ENCODE measurements at places on chromosomes 7 and 10.
A peak's percentile ranks its signal among the peaks of the same experiment; 100 is the strongest.

GRCh38 chr7:141354251-141354650 is 197.0 kb upstream of the AGK start:
- DNase-seq = no peak

DNA sequence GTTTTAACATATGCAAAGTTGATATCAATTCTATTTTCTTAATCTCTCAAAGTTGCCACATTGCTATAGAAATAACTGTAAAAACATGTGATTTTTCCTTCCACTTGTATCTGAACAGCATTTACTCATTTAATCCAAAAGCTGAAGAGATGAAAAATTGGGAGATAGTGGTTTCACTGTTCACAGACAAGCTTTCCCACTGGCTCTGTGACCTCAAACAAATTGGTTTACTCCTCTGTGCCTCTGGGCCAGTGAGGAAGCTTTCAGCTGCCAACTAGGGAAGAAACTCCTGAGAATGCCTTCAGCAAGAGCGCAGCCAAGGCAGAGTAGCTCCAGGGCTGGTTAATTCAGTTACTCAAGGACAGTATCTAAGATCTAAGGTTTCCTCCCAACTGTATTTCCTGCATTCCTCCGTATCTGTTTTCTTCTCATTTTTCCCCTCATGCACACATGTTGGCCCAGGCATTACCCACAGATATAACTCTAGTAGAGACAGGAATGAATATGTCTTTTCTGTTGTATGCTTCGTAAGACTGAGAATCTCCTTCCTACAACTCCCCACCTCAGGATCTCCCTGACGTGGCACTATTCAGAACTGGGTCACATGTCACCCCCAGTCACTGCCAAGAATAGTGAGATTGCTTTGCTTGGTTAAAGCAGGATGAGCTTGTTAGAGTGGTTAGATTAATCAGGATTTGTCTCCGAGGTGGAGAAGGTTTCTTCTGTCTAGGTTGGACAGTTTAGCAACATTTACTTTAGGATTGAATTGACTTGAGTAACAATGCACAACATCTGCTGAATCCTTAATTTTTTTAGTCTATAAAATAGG is 315.7 kb downstream of the NRG3 start:
- DNase-seq = no peak

DNA sequence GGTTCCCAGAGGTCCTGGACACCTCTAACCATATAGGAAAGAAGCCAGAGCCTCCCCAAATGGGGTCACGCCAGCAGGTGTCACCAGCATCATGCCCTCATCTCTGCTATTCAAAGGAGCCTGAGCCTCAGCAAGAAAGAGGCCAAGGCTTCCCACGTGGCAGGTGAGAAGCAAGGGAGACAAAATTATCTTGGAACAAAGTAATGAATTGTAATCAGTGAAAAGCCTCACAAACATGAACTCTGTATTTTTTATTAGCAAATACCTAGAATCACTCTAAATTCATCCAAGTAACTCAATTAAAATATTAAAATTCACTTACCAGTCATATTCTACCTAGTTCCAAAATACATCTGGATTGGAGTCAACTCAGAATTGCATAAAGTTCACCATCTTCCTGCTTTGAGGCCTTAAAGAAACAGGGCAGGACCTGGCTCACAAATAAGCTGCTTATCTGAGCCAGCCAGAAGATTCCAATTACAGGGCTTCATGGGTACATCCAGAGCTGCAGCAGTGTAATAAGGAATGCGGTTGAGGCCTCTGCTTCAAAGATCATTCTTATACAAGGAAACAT is 68.7 kb downstream of the SGMS1 start:
- DNase-seq = no peak

- DNase-seq = no peak
Measured at GRCh38 chr10:77770868-77771175, 133.2 kb upstream of the KCNMA1 start.

- DNase-seq = no peak
Measured at GRCh38 chr7:65927489-65928448, 54.2 kb downstream of the GUSB start.

GRCh38 chr7:122691569-122692235 is 7.2 kb downstream of the RNF133 start:
- no peak for DNase-seq

DNA sequence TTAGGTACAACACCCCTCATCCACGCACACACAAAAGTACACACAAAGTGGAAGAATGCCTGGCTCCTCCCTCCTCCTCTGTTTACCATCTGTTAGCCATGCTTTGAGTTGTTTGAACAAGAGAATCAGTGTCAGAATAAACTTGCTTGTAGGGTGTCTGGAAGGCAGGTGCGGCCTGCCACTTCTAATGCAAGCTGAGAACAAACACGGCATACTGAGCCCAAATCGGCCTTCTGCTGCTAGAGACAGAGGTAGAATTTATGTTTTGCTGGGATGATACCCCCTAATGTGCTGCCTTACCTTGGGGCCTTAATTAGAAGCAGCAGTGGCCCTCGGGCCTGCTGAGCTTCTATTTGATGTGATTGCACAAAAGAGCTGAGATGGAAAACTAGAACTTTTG is 24.9 kb upstream of the FAM180A start:
- peak; percentile 4 for DNase-seq

- no peak for DNase-seq
Measured at GRCh38 chr7:80637911-80638765, at the start of gene CD36. Gene CD36, plus strand, starts transcription at chr7:80638642. Its CDS starts 8,099 bp downstream, at chr7:80646741.

GRCh38 chr10:115659616-115660015 is 566.5 kb downstream of the ATRNL1 start:
- no peak for DNase-seq

DNA sequence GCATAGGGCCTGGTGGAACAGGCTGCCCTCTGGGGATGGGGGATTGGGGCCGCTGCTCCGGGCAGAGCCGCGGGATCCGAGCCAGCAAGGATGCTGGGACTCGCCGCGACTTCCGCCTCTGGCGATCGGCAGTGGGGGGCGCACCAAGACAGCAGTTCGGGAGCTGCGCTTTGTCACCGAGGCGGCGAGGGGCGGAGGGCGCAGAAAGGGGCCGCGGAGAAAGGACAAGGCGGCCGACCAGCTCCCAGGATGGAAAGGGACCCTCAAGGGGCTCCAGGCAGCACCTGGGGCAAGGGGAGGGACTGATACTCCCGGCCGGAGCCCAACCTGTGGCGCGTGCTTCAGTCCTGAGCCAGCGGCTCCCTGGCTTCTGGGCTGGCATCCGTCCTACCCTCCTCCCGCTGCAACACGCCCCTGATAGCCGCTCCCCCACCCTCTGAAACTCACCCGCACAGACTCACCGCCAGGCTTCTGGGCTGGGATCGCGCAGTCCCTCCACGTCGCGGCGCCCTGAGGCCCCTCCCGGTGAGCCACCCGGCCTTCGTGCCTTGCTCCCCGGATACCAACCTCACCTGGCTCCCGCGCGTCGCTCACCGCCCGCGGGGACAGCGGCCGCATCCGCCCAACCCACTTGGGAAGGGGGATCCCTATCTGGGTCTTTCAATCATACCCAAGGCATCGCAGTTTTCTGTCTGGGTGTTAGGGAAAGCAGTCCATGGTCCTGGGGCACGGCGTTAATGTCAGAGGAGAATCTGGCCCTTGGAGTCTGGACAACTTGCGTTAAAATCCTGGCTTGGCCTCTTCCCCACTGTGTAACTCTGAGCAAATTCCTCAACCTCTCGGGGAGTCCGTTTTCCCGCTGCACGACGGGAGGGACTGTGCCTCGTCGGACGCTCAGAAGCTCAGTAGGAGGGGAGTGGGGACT is 7.0 kb upstream of the EVX1 start:
- peak; percentile 87 for DNase-seq

- DNase-seq = no peak
Measured at GRCh38 chr7:124649397-124650014, 116.1 kb downstream of the GPR37 start.

DNA sequence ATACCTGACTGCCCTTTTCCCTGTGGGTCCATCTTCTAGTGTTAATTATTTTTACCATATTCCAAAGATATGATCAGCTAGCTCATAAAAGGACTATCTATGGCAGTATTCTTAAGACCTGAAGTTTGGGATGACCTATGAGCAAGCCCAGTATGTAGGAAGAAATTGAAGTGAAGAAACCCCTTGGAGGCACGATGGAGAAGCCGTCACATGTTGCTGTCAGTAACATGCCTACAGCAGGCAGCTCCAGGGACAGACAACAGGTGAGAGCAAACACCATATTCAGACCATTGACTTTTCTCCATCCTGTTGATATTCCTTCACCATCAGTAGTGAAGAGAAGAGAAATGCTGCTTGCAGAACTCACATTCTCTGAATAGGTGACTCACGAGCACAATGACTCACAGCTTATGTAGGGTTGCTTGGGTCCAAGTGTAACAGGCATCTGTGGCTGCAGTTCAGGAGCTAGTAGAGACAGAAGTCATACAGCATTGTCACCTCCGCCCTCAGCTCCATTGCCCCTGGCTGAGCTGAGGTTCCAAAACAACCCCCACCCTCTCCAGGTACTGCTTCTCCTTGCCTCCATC is 8.4 kb upstream of the LYZL2 start:
- DNase-seq = no peak

DNA sequence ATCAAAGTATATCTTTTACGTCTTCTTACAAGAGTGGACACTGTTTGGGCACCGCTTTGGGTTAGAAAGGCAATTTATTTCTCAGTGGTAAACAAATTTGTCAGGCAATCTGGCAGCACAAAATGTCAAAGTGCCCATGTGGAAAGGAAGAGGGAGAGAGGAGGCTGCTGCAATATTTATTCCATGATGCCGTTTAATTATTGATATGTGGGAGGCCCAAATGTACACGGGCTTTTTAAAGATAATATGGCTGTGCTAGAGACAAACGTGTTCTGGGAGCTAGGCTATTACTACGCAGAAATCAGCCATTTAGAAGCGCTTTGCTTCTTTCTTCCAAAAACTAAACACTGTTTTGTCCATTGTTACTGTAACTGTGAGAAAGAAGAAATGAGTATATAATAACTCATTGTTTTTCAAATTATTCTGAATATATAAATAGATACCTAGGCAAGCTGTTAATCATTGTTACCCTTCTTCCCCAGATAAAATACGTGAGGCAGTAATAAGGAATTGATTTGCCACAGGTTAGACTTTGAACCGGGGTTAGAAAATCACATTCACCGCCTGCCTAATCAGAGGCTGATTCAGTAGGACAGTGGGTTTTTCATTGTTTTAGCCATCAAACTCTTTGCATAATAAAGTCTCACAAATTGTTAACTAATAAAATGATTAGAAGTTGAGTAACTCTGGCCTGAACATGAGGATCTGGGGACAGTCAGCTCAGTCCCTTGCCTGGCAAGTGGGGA is 116.5 kb upstream of the FRMD4A start:
- no peak for DNase-seq

GRCh38 chr10:122475591-122476332 is 14.4 kb downstream of the HTRA1 start:
- peak; percentile 78 for DNase-seq

GRCh38 chr10:48517482-48517881 is 87.4 kb downstream of the ARHGAP22 start:
- DNase-seq = no peak

DNA sequence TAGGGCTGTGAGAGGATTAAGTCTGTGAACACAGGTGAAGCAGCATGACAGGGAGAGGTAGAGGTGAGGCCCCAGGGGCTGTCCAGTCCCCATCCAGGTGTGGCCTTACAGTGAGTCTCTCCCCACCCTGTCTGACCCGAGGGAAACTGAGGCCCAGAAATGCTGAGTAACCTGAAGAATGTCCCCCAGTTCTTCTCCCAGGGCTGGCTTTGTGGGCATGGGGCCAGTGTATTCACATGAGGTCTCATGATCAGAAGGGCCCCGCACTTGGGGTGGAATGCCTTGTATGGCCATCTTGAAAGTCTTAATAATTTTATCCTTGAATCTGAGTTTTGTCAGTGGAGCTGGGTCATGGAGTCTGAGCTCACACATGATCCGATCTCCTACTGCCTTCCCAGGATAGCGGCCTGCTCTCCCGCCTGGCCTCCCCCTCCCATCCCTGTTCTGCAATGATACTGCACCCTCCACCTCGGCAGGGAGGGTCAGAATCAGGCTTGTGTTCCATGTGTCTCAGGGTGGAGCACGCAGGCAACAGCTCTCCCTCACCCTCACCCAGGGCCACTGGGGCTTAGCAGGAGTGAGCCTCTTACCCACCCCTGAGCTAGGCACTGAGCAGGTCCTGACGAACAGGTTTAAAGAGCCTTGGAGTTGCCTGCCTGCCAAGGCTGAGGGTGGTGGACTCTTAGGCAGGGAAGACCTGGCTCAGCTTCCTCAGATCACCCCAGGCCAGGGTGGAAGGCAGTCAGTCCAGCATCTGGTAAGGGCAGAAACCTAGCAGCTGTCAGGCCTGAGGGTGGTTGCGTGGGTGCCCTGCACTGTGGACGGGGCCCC is 41.4 kb upstream of the NPFFR1 start:
- peak; percentile 14 for DNase-seq

GRCh38 chr7:30549931-30550493 is 44.7 kb upstream of the GARS1 start:
- DNase-seq = no peak

GRCh38 chr10:29783201-29783947 is 148.6 kb upstream of the SVIL start:
- no peak for DNase-seq

DNA sequence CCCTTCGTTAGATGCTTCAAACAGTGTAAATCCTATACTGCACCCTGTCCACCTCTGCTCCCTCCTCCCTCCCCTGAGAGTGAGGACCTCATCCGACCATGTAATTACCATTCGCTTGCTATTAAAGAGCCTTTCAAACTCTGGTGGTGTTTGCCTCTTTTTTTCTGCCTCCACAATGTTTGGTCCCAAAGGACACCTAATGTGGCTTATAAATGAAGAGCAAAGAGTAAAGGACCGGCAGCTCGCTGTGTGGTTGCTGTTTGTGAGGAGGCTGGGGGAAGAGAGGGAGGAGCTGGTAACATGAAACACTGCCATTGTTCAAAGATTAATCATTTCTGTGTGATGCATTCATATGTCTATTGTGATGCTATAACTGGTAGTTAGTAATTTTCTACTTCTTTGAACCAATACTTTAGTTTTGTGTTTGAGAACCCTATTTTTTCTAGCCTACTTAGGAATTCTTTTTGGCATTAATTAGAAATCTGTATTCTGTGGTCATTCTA is 27.9 kb downstream of the MTURN start:
- DNase-seq = peak; percentile 67

- no peak for DNase-seq
Measured at GRCh38 chr10:113272511-113272910, 280.3 kb upstream of the HABP2 start.

DNA sequence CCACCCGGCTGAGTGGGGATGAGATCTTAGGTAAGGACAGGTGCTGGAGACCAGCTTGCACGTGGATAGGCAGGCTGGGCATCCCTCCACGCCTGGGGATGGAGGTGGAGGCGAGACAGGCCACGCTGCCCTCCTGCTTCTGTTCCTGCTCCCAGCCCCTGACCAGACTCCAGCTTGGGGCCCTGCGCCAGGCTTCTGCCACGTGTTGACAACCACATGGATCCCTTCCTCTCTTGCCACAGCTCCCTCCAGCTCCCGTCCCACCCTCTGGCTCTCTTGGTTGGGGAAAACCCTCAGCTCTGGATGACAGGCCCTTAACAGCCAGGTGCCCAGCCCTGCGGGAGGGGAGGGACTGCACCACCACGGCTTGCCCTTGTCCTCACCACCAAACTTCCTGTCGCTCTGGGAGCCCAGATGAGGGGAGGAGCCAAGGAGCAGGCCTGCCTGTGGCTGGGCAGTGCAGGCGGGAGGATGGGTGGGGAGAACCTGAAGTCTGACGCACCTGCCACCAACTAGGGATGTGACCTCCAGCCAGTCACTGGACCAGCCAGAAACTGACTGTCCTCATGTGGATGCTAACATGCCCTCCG is 36.0 kb downstream of the KCNH2 start:
- no peak for DNase-seq

Measured in retina (tissue), 1 donor.